ENCODE measurements at places on chromosomes 16 and 17.

DNA sequence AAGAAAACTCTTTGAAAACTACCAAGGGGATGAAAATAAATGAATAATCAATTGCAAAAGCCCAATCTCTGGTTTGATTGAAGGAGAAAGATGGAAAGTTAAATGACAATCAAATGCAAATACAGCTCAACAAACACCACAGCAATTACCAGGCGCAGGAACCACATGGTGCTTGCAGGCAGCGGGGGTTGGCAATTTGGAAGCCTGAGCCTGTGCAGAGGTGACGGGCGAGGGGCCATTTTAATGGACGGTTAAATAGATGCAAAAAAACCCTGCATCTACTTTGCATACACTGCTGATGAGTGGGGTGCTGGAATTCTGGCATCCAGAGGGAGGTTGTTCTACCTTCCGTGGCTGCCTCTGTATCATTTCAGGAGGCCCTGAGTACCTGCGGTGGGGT is 4.8 kb upstream of the SEZ6 start:
- no peak for ATAC-seq

DNA sequence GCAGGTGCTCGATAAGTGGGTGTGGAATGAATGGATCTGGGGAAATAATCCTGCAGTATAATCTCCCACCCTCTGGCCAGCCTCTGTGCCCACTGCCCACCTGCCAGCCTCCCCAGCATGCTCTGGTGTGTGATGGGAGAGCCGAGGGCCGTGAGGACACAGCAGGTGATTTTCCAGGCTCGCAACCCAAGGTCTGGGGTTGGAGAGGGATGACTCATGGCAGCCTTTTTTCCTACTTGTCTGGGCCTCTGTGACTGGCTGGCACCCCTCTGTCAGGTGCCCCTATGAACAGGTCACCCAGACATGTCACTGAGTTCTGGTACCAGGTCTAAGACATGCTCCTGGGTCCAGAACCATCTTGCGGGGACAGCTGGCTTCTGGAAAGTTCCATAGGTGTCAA is 385.7 kb upstream of the TNRC6C start:
- no peak for ATAC-seq

DNA sequence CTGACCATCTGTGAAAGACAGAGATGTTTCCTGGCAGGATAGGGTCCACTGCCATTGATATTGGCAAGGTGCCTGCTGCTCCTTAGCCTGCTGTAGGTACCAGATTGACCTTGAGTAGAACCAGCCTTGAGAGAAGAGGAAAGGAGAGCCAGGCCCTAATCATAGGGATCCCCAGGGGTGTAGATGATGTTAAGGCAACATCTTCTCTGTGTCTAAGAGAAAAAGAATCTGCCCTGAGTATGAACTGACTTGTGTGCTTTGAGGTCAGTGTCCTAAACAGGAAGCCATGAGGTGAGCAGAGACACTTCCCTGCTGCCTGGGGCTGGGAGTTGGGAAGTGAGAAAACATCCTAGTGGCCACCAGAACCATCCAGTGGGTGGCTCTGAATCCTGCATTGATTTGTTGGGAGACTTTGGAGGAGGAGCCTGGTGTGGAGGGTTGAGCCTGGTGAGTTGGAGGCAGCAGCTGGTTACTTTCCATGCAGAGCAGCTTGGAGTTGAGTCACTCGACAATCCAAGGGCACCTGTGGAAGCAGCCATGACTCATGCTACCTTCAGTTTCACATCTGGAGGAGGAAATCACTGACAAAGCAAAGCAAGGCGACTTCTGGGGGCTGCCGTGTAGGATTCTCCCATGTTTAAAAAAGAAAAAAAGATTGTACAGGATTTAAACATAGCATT is 47.8 kb downstream of the BMERB1 start:
- ATAC-seq = peak; percentile 94

GRCh38 chr16:17072104-17072503 is 398.7 kb downstream of the XYLT1 start:
- ATAC-seq = peak; percentile 25

DNA sequence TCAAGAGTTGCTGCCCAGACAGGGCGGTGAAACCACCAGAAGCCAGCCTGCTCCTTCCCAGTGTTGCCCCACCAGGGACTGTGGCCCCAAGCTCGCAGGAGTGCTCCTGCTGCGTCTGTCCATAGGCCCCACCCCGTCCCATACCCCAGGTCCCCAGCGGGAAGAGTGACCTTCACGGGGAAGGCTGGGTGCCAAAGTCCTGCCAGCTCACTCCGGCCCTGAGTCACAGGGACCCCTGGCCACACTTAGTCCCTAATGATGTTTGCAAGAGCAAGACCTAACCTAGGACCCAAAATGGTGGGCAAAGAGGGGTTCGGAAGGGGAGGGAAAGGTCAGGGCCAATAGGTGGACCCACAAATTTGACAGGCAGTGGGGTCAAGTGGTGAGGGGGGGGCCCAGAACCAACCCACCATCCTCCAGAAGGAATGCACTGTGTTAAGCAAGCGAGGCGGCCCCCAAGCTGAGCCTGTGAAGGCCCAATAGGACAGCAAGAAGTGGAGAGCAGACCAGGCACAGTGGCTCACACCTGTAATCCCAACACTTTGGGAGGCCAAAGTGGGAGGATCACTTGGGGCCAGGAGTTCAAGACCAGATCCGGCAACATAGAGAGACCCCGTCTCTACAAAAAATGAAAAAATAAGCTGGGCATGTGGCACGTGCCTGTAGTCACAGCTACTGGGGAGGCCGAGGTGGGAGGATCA is 3.3 kb downstream of the DOK4 start:
- ATAC-seq = no peak

DNA sequence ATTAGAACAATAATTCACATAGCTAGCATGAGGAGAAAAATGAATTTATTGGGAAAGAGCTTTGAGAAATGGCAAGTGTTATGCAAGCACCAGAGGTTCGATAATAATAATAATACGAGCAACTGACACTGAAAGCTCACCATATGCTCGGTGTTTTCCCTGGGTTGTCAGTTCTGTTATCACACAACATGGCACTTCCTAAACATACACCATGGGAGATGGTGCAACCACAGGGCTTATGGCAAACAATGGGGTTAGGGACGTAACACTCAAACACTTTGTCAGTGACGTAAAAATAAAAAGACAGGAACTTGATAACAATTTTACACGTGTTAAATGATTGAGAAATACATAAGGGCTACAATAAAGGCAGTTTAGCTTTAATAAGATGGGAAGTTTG is 23.7 kb downstream of the OR1D5 start:
- no peak for ATAC-seq

DNA sequence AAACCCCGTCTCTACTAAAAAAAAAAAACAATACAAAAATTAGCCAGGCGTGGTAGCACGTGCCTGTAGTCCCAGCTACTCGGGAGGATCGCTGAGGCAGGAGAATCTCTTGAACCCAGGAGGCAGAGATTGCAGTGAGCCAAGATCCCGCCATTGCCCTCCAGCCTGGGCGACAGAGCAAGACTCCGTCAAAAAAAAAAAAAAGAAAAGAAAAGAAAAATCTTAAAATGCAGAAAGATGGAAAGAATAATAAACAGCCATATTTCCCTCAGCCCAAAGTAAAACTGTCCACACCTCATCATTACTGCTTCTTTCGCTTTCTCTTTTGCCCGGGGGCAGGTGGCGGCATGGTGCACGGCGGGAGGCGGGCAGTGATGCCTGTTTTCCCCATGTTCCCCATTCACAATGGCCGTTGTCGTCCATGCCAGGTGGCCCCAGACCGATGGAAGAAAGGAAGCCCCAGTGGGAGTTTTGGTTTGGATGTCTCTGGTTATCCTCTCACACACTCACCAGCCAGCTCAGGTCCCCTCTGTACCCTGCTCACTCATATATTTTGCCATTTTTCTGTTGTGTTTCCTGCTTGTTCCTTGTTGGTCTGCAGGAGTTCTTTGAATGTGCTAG is 37.0 kb upstream of the PEMT start:
- peak; percentile 82 for ATAC-seq

- no peak for ATAC-seq
Measured at GRCh38 chr16:58584831-58585505, 44.7 kb downstream of the CNOT1 start.

GRCh38 chr17:69870091-69870530 is 204.9 kb upstream of the KCNJ16 start:
- ATAC-seq = no peak

DNA sequence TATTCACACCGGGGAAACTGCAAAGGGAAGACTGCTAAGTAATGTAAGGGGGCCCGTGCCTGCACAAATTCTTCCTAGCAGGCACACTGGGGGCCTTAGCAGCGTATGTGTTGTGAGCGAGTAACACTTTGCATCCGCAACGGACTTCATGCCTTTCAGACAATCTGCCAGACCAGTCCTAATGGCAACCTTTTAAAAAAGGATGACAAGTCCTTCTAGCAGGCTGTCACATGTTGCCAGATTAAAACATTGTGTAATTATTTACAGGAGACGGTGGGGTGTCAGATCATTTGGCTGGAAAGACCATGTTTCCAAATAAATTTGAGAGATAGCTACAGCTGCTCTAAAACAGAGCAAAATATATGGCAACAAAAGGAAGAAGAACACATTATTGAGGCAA is 46.1 kb downstream of the CPPED1 start:
- no peak for ATAC-seq

DNA sequence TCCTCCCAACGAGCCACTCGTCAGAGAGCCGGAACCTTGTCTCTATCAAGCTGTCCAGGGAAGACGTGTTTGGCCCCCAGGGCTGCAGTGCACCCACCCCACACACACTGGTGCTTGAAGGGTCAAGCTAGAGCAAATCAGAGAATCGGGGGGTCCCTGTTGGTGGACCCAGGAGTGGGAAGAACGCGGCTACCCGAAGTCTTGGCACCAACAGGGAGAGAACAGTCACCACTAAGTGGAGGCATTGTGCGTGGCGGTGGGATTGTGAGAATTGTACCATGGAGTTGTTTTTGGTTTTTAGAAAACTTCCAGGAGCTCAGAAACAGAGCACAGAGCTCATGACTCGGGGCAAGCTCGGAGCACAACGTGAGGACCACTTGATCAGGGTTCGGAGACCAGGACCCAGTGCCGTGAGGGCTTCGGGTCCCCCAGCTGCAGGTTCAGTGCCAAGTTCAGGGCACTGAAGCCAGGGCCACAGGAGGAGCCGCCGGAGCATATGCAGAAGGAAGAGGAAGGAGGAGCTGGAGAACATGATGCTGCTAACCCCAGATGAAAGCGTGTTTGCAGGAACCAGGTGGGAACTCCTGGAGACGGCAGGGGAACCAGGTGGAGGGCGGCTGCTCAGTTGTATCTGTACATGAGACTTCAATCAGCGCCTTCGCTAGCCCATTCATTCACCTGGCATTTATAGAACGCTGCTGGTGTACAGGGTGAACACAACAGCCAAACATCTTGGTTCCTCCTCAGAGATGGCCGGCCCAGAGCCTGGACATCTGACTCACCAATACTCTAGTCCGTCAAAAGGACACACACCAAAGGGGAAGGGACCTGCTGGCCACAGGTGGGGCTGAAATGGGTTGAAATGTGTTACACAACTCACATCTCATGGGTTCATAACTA is 42.8 kb downstream of the METRNL start:
- no peak for ATAC-seq

DNA sequence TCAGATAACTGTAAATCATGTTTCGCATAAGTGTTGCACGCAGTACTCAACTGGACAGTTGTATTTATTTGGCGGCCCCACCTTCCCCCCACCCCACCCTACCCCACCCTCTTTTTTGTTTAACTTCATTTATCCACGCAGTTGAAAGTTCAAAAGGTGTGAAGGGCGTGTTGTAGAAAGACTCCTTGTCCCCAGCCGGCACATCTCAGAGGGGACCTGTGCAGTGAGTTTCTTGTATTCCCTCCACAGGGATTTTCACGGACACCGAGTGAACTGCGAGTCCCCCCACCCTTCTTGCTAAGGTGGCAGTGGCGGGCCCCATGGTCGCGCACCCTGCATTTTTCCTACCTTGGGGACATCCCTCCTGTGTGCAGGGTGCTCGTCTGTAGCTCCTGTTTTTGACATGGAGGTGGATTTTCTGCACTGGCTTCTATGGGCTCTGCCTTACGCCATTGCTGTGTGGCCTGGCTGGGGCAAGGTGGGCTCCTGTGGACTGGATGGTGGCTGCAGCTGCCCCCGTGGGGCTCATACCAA is 36.2 kb downstream of the ADCY7 start:
- no peak for ATAC-seq

DNA sequence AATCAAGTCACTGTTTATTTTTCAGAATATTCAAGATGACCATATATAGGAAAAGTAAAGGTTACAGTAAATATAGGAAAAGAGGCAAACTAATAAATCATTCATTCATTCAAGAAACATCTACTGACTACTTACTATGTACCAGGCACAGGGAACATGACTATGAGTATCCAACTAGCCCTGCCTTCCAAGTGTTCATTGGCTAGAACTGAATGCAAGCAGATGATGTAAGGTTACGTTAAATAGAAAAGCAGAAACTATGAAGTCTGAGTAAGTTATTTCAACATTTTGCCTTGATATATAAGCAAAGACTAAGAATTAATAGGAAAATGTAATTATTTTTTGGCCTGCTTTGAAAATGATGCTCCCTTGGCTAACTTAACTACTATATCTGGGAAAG is 36.7 kb downstream of the SPAG9 start:
- ATAC-seq = no peak

DNA sequence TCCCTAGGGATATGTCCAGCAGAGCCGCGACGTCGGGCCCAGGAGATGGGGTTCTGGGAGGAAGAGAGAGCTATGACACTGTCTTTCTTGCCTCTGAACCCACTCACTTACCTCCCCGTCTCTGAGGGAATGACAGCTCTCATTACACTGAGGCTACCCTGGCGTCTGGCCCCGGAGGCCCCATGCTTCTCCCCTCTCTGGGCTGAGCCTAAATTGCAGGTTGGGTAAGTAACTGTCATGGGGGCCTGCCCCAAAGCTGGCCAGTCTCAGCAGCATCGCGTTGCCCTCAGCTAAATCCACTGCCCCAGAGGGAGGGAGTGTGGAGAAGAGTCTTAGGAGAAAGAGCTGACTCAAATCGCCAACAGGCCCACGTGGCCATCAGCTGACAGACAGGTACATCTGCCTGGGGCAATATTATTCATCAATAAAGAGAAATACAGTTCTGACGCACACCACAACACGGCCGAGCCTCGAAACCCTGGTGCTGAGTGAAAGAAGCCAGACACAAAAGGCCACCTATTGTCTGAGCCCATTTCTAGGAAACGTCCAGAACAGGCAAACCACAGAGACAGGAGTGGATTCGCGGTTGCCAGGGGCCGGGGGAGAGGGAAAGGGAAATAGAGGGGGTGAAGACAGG is 156.4 kb downstream of the C16orf95 start:
- ATAC-seq = no peak

GRCh38 chr17:80229011-80229410 is 8.8 kb downstream of the SLC26A11 start:
- ATAC-seq = no peak

Data from activated CD4-positive, CD25-positive, alpha-beta regulatory T cell treated with anti-CD3 and anti-CD28 coated beads, Interleukin-2, amount 50 U/mL, for 24 hours (primary cell).